ENCODE measurements at places on chromosomes 7 and 10. TPM values are rescaled to one million over a fixed set of nuclear protein-coding genes. Genes with fewer than 3 reads are reported as not detected.
A peak's percentile ranks its signal among the peaks of the same experiment; 100 is the strongest.

DNA sequence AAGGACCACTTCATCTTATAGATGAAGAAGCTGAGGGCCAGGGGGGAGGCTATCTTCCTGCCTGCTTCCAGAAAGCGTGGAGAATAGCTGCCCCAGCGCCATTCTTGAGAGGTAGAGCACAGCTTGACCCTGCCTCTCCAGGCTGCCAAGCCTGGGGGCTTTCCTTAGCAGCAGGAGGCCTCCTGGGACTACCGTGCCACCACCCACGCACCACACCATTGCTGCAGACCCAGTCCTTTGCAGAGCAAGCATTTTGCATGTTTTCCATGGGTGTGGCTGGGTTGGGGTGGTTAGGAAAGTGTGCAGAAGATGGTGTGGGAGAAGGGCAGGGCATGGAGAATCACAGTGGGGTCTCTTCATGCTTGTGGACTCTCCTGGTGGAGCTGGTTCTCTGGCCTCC lies 64.9 kb downstream of the TBXAS1 start:
- no peak for DNase-seq
- H3K36me3 ChIP-seq, result no peaks in the 10 kb centered on the region
- H3K4me3 ChIP-seq, result no peak overlapping the region
- no peaks in the 10 kb centered on the region for H3K4me1 ChIP-seq
- H3K27ac ChIP-seq, result no peak overlapping the region
- H3K27me3 ChIP-seq, result no peaks in the 10 kb centered on the region

DNA sequence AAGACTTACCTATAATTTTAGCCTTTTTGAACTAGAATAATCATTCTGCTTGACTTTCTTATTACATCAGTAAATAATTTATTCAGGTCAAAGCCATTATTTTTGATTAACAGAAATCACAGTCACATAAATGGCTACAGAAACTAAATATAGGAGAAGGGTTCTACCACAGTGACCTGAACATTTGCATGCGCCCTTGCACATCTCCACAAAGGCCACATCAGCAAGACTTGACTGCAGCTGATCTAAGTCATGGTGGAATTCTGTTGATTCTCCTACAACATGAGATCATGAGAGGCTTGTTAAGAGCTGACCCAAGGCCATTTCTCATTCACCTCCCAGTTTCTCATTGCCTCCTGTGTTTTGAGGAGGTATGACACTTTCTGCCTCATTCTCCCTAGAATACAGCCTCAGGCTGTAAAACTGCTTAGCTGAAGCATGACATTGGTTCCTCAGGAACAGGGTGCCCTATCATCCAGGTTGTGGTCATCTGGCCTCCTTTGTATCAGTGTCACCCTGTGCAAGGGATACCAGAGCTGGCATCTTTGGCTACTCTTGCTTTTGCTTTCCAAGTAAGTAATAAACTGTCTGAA lies 6.7 kb upstream of the IMMP2L start:
- no peak overlapping the region for H3K4me3 ChIP-seq
- no peaks in the 10 kb centered on the region for H3K4me1 ChIP-seq
- H3K27ac ChIP-seq, result no peak overlapping the region
- H3K36me3 ChIP-seq, result no peaks in the 10 kb centered on the region
- no peak for DNase-seq

NPC1L1 gene
- 2.0 TPM for total RNA-seq

GRCh38 chr7:95327356-95327755 lies 3.0 kb upstream of the PON1 start:
- DNase-seq, result no peak
- H3K27ac ChIP-seq, result no peak overlapping the region
- H3K4me1 ChIP-seq, result no peaks in the 10 kb centered on the region

- H3K27me3 ChIP-seq, result no peaks in the 10 kb centered on the region
- DNase-seq, result no peak
- H3K27ac ChIP-seq, result no peak overlapping the region
- H3K4me3 ChIP-seq, result no peak overlapping the region
- H3K4me1 ChIP-seq, result no peaks in the 10 kb centered on the region
Observed at GRCh38 chr7:112484671-112485167, 3.9 kb downstream of the LSMEM1 start.

GRCh38 chr10:127871631-127872010 lies 21.1 kb downstream of the CLRN3 start:
- H3K27ac ChIP-seq, result no peak overlapping the region

DNA sequence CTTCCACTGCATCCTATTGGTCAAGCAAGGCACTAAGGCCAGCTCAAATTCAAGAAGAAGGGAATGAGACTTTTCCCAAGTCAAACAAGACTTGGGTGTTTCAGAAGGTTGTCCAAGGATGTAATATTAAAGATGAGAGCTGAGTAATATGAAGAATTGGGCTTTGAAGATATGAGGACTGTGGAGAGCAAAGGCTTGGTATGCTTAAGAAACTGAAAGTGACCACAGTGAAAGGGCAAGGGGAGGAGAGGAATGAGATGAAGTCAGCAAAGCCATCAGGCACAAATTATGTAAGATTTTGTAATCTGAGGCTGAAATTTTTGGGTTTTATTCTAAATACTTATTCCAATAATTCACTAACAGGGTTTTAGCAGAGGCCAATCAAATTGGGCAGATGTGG lies 38.6 kb upstream of the NPY start:
- no peak overlapping the region for H3K27ac ChIP-seq
- no peaks in the 10 kb centered on the region for H3K36me3 ChIP-seq
- no peaks in the 10 kb centered on the region for H3K4me1 ChIP-seq
- no peak overlapping the region for H3K4me3 ChIP-seq
- H3K27me3 ChIP-seq, result no peaks in the 10 kb centered on the region
- no peak for DNase-seq

DNA sequence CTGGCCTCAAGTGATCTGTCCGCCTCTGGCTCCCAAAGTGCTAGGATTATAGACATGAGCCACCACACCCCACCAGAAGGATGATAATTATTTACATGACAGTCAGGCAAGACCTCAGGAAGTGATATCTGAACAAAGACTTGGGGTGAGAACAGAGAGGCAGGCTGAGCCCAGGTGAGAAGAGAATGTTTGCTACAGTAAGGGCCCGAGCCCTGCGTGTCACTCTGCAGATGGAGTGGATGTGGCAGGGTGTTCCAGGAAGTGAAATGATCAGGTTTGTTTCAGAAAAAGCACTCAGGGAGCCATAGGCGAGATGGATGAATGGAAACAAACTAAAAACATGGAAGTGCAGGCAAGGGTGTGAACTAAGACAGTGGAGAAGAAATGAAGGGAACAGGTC lies 22.2 kb downstream of the SFMBT2 start:
- no peak overlapping the region for H3K27ac ChIP-seq
- H3K27me3 ChIP-seq, result no peaks in the 10 kb centered on the region
- no peak for DNase-seq
- H3K4me3 ChIP-seq, result no peak overlapping the region
- no peaks in the 10 kb centered on the region for H3K36me3 ChIP-seq
- H3K4me1 ChIP-seq, result no peaks in the 10 kb centered on the region

GPNMB gene
- 0.94 TPM for total RNA-seq

DNA sequence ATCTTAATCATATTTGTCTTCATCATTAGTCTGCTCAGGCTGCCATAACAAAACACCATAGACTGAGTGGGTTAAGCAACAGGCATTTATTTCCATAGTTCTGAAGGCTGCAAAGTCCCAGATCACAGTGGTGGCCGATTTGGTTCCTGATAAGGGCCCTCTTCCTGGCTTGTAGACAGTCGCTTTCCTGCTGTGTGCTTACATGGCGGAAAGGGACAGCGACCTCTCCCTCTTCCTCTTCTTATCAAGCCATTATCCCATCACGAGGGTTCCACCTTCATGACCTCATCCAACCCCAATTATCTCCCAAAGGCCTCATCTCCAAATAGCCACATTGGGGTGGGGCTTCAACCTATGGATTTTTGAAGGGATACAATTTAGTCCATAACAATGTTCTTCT lies 84.0 kb downstream of the LYZL1 start:
- no peaks in the 10 kb centered on the region for H3K36me3 ChIP-seq
- no peak for DNase-seq
- no peak overlapping the region for H3K27ac ChIP-seq
- H3K4me3 ChIP-seq, result no peak overlapping the region

DNA sequence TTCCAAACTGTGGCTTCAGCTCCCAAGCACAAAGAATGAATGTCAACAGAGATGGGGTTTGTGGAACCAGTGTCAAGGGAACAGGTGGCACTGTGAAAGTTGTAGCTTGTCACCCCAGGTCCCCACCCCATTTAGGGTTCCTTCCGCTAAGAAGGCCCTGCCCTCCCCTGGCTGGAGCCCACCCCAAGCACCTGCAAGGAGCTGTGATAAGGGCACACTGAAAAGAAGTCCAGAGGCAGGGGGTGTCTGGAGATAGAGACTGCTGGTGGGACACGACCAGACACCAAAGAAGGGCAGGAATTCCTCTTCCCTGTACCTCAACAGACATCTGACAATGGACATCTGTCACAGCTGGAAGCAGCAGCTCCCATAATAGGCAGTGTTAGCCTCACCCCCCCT lies 4.5 kb downstream of the GRID1 start:
- no peaks in the 10 kb centered on the region for H3K36me3 ChIP-seq
- peak; percentile 26 for DNase-seq
- H3K27ac ChIP-seq, result no peak overlapping the region
- no peaks in the 10 kb centered on the region for H3K4me1 ChIP-seq
- H3K27me3 ChIP-seq, result peaks cover 77% of the 10 kb centered on the region
- H3K4me3 ChIP-seq, result no peak overlapping the region

CYP26A1 gene
- total RNA-seq, result 857 TPM

- H3K27ac ChIP-seq, result no peak overlapping the region
- H3K27me3 ChIP-seq, result no peaks in the 10 kb centered on the region
- H3K4me3 ChIP-seq, result no peak overlapping the region
- no peaks in the 10 kb centered on the region for H3K4me1 ChIP-seq
- DNase-seq, result no peak
Observed at GRCh38 chr10:2658780-2659179, 408.6 kb upstream of the PFKP start.

DNA sequence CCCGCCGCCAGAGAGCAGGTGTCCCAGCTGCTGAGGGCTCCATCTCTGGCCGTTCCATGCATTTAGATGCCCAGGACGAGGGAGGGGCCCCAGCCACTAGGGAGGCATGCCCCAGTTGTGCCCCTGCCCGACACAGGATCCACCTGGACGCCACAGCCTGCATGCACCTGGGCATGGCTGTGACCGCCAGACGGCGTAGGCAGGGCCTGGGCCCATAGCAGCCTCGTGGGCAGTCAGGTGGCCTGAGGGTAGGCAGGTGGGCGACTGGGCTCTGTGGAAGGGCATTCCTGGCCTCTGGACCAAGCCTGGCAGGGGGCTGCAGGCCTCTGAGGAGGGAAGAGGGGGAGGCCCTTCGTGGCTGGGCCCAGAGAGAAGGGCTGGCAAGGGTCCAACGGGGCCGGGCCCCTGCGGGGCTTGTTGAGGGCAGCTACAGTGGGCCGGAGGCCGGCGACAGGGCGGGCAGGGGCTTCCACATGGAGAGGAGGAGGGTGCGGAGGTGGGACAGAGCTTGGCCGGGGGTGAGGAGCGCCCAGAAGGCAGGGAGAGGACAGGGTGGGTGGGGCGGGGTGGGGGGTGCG lies 76.0 kb upstream of the NKX6-2 start:
- DNase-seq, result peak; percentile 38
- no peak overlapping the region for H3K4me3 ChIP-seq
- no peaks in the 10 kb centered on the region for H3K36me3 ChIP-seq
- no peaks in the 10 kb centered on the region for H3K4me1 ChIP-seq
- no peaks in the 10 kb centered on the region for H3K27me3 ChIP-seq

GRCh38 chr7:55565681-55566080 lies 6.6 kb downstream of the VOPP1 start:
- no peaks in the 10 kb centered on the region for H3K27me3 ChIP-seq
- no peak overlapping the region for H3K4me3 ChIP-seq
- peaks cover 6% of the 10 kb centered on the region for H3K4me1 ChIP-seq

DNA sequence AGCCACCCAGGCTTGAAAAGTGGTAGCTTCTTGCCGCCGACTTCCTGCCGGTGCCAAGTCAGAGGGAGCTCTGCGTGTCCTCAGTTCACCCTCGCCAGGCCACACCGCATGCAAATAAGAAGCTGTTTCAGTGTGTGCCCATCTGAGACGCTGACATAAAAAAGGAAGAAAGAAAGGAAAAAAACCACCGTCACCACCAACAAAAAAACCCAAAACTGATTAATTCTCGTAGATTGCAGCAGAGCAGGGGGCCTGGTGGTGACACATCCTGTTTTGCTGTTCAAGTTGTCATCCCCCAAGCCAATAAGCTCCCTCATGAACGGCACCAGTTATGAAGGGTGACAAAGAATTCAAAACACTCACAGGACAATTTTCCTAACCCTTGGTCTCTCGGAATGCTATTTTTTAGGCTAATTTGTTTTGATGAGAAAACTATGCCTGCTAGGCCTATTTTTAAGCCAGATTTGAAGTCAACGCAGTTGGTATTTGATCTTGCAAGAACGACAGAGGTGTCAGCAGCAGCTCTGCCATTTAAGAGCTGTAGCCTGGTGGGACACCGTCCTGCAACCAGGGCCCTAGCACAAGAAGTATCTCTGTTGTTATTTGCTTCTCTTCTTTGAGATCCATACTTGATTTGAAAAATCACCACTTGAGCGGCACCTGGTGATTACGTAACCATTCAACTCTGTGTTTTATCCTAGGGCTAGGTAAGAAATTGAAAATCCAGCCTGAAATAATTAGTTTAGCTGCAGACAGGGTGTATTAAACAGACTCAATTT lies 145.6 kb downstream of the PFKFB3 start:
- no peaks in the 10 kb centered on the region for H3K4me1 ChIP-seq
- H3K36me3 ChIP-seq, result no peaks in the 10 kb centered on the region
- H3K27ac ChIP-seq, result no peak overlapping the region
- H3K4me3 ChIP-seq, result no peak overlapping the region
- DNase-seq, result peak; percentile 57

EIF3A gene
- 149 TPM for total RNA-seq

SEMA3C gene
- total RNA-seq, result 0.09 TPM

DNA sequence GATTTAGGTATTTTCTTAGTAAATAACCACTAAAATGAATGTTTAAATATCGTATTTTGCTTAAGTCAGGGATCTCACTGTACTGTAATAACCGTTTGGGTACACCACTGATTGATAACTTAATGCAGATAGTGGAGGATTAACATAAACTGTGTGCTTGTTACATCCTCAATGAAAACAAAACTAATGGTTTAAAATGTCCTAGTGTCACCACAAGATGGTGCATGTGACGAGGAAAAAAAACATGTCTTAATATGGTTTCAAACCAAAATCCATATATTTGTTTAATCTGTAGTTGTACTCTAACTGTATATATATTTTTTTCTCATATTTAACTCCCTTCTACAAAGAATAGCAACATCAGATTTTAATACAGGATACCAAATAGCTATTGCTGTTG lies 19.2 kb downstream of the ARMC10 start:
- H3K4me1 ChIP-seq, result no peaks in the 10 kb centered on the region
- peaks cover 65% of the 10 kb centered on the region for H3K36me3 ChIP-seq
- no peaks in the 10 kb centered on the region for H3K27me3 ChIP-seq
- no peak overlapping the region for H3K4me3 ChIP-seq
- H3K27ac ChIP-seq, result no peak overlapping the region

Measured in endodermal cell (in vitro differentiated cells).